ENCODE measurements at places on chromosomes 16 and 17. TPM values are rescaled to one million over a fixed set of nuclear protein-coding genes. Genes with fewer than 3 reads are reported as not detected.
A peak's percentile ranks its signal among the peaks of the same experiment; 100 is the strongest.

DNA sequence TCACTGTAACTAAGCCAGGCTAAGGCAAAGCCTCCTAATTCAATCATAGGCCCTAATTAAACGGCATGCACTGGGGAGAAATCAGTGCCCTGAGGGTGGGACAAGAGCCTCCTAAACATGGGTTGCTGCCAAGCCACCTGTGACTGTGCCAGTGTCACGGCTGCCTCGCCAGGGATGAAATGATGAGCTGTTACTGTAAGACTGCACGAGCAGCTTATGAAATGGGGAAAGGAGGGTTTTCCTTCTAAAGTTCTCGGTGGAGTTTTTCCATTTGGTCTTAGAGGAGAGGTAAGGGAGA, 12.7 kb downstream of the TMEM11 start:
- DNase-seq = peak; percentile 49

KRTAP16-1 gene
- not detected for total RNA-seq

- DNase-seq = no peak
Measured at GRCh38 chr16:67101311-67102082, 8.2 kb upstream of the PHAF1 start.

- no peak for DNase-seq
Measured at GRCh38 chr17:68394608-68395331, 62.5 kb downstream of the WIPI1 start.

- no peak for DNase-seq
Measured at GRCh38 chr17:5581655-5582054, 2.7 kb downstream of the NLRP1 start.

ABCA3 gene
- total RNA-seq = 7.8 TPM

DNA sequence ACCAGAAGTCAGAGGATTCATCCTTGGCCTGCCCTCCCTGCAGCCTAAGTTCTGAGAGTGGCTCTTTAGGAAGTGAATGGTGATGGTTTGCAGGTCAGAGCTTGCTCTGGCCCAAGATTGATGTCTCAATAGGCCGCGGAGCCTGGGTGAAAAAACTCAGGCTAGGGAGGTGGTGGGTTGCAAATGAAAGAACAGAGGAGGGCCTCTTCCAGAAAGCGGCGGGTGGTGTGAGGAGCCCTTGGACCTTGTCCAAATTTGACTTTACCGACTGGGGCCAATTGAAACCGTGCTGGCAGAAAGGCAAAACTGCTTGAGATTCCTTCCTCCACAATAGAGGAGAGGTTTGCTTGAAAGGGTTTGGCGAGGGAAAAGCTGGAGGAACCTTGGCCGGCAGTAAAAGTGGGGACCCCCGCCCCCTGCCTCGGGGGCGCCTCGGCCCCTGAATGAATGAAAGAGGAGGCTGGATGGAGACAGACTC, 331.3 kb downstream of the SEC14L1 start:
- DNase-seq = no peak

GRCh38 chr16:67750466-67750865, 31.4 kb upstream of the GFOD2 start:
- no peak for DNase-seq

KRTAP4-3 gene
- not detected for total RNA-seq

SLC13A5 gene
- total RNA-seq = 0.32 TPM

- DNase-seq = no peak
Measured at GRCh38 chr17:7355573-7355972, 617 bp downstream of the TMEM95 start.

DNA sequence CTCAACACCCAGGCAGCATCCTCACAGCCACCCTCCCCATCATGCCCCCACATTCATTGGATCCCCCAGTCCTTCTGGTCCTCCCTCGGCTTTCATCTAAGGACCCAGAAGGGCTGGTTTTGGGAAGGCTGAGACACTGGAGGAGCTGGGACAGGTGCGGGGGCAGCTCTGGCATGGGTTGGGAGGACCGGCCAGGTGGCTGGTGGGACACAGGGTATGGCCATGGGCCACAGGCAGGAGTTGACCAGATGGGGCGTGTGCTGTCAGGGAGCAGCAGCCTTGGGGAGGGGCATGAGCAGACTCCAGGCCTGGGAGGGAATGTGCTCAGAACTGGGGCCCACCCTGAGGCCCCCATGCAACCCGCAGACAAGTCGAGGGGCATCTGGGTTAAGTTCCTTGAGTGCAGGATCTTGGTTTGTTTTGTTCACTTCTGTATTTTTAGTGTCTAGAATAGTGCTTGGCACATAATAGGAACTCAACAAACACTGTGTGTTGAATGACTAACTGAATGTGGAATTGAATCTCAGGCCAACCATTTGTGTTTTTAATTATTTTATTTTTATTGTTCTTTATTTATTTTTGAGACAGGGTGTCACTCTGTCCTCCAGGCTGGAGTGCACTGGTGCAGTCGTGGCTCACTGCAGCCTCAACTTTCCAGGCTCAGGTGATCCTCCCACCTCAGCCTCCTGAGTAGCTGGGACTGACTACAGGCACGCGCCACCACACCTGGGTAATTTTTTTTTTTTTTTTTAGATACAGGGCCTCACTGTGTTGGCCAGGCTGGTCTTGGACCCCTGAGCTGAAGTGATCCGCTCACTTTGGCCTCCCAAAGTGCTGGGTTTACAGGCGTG, 5.6 kb downstream of the P2RX1 start:
- DNase-seq = no peak

DNA sequence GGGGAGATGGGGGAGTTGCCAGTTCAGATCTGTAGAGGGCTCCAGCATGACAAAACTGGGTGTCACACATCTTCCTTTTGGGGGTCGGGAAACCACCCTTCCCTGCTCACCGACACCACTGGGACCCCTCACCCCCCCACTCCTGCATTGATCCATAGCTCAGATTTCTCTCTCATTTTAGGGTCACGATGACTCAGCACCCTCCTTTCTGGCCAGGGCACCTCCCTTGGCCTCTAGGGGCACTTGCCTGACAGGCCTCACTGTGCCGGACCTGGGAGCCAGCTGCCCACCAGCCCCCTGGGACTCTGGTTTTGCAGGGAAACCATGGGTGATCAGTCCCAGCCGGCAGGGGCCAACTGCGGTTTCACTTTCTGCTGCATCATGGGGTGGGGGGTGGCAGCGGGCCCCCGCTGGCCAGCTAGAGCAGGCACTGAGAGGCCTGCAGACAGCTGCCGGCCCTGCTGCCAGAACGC, 239.4 kb downstream of the MRTFB start:
- no peak for DNase-seq

DNA sequence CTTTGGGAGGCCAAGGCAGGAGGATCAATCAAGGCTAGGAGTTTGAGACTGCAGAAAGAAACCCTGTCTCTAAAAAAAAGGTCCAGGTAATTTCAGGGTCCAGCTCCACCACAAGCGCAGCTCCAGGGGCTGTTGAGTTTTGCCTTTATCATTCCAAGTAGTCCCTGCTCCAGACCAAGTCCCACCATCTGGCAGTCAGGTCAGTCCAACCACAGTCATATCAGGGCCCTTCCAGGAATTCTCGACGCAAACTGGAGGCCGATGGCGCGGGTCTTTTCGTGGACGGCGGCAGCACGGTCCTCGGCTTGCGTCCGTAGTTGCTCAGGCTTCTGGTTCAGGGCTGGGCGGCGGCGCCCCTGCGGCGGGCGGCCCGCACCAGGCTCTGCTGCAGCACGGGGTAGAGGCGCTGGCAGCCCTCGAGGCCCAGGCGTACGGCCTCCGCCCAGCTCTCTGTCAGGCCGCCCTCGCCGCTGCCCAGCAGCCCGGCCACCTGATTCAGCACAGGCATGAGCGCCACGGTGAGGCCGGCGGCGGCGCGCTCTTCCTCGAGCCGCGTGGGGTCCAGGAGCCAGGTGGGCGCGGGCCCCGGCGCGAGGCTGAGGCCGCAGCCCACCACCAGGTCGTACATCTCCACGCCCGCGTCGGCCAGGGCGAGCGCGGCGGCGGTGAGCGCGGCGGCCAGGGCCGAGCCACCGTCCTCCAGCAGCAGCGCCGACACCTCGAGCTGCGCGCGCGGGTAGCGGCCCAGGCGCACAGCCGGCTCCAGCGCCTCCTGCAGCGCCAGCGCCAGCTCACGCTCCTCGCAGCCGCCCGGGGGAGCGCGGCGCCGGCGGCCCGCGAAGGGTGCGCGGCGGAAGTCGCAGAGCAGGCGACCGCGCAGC, 752 bp downstream of the EXOSC6 start:
- no peak for DNase-seq

GGNBP2 gene
- 85.5 TPM for total RNA-seq

- DNase-seq = no peak
Measured at GRCh38 chr17:74875155-74875976, 2.6 kb upstream of the FDXR start.

TP53TG3F gene
- not detected for total RNA-seq

- no peak for DNase-seq
Measured at GRCh38 chr16:86026171-86026910, 127.4 kb downstream of the IRF8 start.

MRPL58 gene
- 48.6 TPM for total RNA-seq

BPTF gene
- total RNA-seq = 97.6 TPM

SMIM5 gene
- total RNA-seq = 0.29 TPM

DNA sequence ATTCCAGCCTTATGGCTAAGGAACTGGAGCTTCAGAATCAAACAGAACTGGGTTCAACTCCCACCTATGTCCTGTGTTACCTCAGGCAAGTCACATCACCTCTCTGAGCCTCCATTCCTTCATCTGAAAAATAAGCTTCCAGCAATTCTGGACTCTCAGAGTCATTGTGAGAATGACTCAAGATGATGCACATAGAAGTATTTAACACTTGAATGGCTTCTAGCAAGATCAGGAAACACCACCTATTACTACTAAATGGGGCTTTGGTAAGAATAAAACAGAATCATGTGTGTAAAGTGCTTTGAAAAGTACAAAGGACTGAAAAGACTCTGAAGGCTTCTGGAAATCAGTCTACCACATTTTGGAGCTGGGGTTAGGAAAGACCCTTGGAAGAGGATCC, 30.8 kb upstream of the CALB2 start:
- no peak for DNase-seq

C17orf50 gene
- not detected for total RNA-seq

- DNase-seq = no peak
Measured at GRCh38 chr16:14963281-14964173, 11.3 kb upstream of the PDXDC1 start.

DNA sequence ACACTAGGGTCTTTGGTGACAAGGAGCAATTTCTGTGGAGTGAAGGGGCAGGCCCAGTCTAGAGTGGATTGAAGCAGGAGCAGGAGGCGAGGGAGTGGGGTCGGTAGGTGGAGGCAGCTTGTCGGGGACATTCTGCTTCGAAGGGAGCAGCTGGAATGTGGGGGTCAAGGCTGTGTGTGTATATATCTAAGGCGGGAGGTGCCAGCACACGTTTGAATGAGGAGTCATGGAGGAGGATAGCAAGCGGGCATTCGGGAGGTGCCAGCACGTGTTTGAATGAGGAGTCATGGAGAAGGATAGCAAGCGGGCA, 17.7 kb downstream of the NT5M start:
- DNase-seq = no peak

GRCh38 chr16:57976331-57976796, 5.4 kb upstream of the CNGB1 start:
- DNase-seq = no peak

DNA sequence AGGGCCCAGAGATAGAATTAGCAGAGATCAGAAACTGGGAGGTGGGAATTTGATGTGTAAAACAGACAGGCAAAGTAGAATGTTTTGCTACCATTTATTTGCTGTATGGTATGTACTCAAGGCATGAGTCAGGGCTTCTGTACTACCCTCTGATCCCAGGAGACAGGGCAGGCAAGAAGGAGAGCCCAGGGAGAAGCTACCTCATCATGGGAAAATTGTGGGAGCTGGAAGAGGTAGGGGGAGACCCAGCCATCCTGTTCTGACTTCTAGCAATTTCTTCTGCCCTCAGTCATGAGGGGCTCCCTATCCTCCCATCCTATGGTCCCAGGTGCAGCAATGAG, 1.7 kb upstream of the PIGS start:
- no peak for DNase-seq

SMTNL2 gene
- 1.8 TPM for total RNA-seq

GRCh38 chr16:75588716-75589115, 22.5 kb downstream of the GABARAPL2 start:
- no peak for DNase-seq

DNA sequence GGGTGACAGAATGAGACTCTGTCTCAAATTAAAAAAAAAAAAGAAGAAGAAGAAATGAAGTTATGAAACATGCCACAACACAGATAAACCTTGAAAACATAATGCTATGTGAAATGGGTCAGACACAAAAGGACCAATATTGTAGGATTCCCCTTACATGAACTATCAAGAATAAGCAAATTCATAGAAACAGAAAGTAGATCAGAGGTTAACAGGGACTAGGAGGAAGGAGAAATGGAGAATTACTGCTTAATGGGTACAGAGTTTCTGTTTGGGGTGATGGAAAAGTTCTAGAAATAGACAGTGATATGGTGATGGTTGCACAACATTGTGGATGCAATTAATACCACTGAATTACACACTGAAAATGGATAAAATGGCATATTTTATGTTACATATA, 16.3 kb downstream of the RANBP10 start:
- no peak for DNase-seq

DNA sequence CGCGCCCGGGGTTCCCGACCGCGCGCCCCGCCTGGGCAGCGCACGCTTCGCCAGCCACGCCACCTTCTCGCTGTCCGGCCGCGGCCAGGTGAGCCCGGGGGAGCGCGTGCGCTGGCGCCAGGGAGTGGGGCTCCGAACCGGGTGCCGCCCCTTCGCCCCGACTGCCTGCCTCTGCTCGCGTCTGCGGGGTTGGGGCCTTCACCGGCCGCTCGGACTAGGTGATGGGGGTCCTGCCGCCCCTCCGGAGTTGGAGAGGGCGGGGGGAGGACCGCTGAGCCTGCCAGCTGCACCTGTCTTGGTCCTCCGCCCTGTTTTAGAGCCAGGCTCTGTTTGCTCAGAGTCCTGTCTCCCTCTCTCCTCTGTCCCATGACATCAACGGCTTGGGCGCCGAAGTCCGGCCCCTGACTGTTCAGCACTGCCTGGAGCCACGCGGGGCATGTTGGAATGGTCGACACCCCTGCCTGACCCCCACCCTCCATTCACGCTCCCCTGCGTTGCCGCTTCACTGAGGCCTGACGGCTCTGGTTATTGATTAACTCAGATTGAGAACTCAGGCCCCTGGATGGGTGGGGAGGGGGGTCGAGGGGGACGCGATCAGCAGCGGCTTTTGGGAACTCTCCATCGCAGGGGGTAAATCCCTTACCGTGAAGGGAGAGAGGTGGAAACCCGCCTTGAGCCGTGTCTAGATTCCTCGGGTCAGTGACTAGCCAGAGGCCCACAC, 748 bp downstream of the SMTNL2 start:
- DNase-seq = no peak

HSPB9 gene
- total RNA-seq = not detected

DNA sequence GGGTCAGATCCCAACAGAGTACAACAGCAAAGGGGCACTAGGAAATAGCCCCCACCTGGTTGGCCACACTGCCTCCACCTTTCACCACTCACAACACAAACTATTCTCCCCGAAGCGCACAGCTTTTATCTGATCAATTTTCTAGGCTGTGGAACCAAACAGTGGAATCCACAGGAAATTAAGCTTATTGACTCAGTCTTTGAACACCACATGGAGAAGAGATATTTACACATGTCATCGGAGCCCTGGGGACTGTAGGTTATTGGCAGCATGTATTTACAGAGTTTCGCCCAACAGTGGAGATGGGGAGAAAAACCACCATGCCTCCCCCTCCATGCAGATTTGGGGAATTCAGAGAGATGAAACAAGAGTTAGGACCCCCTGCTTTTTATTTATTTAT, 154.8 kb downstream of the XYLT1 start:
- no peak for DNase-seq

All from breast epithelium (tissue), 4 donors.